ENCODE measurements at places on chromosomes 2 and 18. TPM values are rescaled to one million over a fixed set of nuclear protein-coding genes. Genes with fewer than 3 reads are reported as not detected.

DNA sequence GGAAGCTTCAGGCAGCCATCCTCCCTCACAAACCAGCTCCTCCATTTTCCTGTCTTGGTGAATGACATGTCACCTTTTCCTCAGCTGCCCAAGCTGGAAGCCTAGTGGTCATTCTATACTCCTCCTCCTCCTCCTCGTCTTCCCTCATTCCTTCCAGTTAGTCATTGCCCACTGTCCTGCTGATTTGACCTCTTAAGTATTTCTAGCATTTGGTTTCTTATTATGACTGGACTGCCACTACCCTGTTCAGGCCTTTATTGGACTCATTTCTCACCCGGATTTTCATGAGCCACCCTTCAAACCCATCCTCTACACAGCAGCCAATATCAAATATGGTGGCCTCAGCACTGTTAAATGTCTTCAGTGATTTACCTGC is 21.9 kb upstream of the MGAT5 start:
- no peaks in the 10 kb centered on the region for H3K27me3 ChIP-seq
- no peak overlapping the region for H3K27ac ChIP-seq
- H3K4me3 ChIP-seq = no peak overlapping the region
- H3K36me3 ChIP-seq = no peaks in the 10 kb centered on the region
- no peaks in the 10 kb centered on the region for H3K4me1 ChIP-seq

DNA sequence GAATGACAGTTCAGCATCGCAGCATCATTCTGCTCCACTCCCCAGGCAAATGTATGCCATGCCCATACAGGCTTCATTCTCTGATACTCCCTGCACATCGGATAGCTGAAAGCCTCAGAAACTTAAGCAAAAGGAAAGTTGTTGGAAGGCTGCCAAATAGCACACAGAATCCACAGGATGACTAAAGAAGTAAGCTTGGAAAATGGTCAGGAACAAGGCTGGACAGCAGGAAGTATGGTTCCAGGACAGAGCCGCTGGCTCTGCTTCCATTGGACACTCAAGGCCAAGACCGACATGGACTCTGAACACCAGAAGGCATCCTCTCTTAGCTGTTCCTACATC is 256.5 kb downstream of the CDH20 start:
- H3K36me3 ChIP-seq = no peaks in the 10 kb centered on the region
- no peak overlapping the region for H3K4me3 ChIP-seq
- no peaks in the 10 kb centered on the region for H3K27me3 ChIP-seq
- no peak overlapping the region for H3K27ac ChIP-seq
- peak; percentile 65 for DNase-seq

Gene CCDC178
- total RNA-seq = 0.80 TPM

- H3K4me3 ChIP-seq = no peak overlapping the region
- no peak overlapping the region for H3K27ac ChIP-seq
- H3K4me1 ChIP-seq = peaks cover 13% of the 10 kb centered on the region
- peak; percentile 18 for DNase-seq
- no peaks in the 10 kb centered on the region for H3K36me3 ChIP-seq
Measured at GRCh38 chr2:112255875-112256274, 1.0 kb upstream of the ZC3H8 start.

Gene IGFBP5
- total RNA-seq = not detected

- no peaks in the 10 kb centered on the region for H3K36me3 ChIP-seq
- H3K27ac ChIP-seq = no peak overlapping the region
- no peak overlapping the region for H3K4me3 ChIP-seq
Measured at GRCh38 chr2:211144974-211145665, 588.7 kb downstream of the CPS1 start.

- H3K4me1 ChIP-seq = peaks cover 15% of the 10 kb centered on the region
- no peak for DNase-seq
- H3K4me3 ChIP-seq = no peak overlapping the region
- H3K27me3 ChIP-seq = no peaks in the 10 kb centered on the region
Measured at GRCh38 chr2:96333708-96334107, 1.9 kb upstream of the NCAPH start.

DNA sequence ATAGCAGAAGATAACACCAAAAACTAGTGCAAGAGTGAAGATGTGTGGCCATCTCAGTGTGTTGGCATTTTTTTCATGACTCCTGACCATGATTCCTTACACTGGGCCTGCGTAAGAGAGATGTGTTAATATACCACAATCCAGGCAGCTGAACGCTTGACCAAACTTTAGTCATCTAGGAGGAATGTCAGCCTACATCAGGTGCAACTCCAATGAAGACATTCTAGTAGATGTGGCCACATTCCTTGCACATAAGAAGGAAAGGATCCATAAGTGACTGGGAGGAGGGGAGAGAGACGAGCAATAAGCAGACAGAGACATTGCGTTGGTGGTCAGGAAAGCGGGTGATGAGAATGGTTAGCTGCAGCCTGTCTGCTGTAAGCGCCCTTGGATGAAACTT is 42.6 kb downstream of the CYRIA start:
- H3K27ac ChIP-seq = no peak overlapping the region
- peaks cover 31% of the 10 kb centered on the region for H3K4me1 ChIP-seq
- no peaks in the 10 kb centered on the region for H3K36me3 ChIP-seq
- no peaks in the 10 kb centered on the region for H3K27me3 ChIP-seq

DNA sequence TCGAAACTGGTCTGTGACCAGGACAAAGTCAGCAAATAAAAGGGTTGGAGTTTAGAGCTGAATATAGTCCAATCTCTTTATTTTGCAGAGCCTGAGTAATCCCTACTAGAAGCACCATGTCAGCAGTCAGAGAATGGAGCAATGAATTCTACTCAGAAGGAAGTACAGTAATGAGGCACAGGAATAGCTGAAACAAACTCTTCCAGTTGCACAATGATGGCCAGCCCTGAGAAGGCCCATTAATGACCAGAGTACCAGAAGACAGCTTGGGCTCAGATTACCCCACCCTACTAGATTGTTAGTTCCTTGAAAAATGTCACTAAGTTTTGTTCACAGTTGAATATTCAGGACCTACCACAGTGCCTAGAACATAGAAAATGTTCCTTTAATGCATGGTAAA is 40.3 kb upstream of the SCG2 start:
- H3K4me1 ChIP-seq = no peaks in the 10 kb centered on the region
- H3K4me3 ChIP-seq = no peak overlapping the region
- H3K36me3 ChIP-seq = no peaks in the 10 kb centered on the region
- no peak overlapping the region for H3K27ac ChIP-seq
- DNase-seq = no peak

Gene ZNF2
- 4.2 TPM for total RNA-seq

DNA sequence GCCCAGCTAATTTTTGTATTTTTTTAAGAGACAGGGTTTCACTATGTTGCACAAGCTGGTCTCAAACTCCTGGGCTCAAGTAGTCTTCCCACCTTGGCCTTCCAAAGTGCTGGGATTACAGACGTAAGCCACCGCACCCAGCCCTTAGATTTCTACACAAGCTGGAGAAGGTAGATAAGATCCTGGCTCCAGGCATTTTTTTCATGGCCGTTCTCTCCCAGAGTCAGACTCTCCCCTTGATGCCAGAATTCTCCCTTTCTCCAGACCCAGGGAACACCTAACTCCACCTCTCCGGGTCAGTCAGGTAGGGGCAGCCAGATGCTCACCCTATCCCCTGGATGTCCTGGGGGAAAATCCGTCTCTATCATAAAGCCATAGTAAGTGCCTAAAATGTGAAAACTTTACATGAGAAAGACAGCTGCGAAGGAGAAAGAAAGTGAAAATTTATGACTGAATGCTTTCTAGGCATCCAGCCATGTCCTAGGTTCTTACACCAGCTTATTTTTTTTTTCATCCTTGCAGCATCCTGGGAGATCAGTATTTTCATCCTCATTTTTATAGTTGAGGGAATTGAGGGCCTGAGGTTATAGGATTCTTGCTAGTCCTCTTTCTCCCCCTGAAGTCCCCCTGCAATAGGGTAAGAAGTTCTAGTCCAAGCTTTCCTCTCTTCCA is 16.3 kb downstream of the SIX3 start:
- peaks cover 11% of the 10 kb centered on the region for H3K4me1 ChIP-seq
- no peak overlapping the region for H3K27ac ChIP-seq
- no peaks in the 10 kb centered on the region for H3K36me3 ChIP-seq
- no peak for DNase-seq
- no peak overlapping the region for H3K4me3 ChIP-seq

DNA sequence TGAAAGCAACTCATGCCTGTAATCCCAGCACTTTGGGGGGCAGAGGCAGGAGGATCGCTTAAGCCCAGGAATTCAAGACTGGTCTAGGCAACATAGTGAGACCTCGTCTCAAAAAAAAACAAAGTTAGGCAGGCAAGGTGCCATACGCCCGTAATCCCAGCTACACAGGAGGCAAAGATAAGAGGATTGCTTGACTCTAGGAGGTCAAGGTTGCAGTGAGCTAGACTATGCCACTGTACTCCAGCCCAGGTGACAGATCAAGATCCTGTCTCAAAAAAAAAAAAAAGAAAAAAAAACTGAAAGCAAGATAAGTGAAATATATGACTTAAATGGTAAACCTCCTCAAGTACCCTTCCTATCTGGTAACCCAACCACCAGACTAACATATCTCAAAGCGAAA is 59.8 kb downstream of the USP34 start:
- H3K4me1 ChIP-seq = no peaks in the 10 kb centered on the region
- no peak overlapping the region for H3K4me3 ChIP-seq
- H3K36me3 ChIP-seq = no peaks in the 10 kb centered on the region
- H3K27me3 ChIP-seq = no peaks in the 10 kb centered on the region
- H3K27ac ChIP-seq = no peak overlapping the region

- peaks cover 19% of the 10 kb centered on the region for H3K4me1 ChIP-seq
- H3K36me3 ChIP-seq = no peaks in the 10 kb centered on the region
- no peak overlapping the region for H3K4me3 ChIP-seq
- peaks cover 50% of the 10 kb centered on the region for H3K27me3 ChIP-seq
- peak; percentile 57 for DNase-seq
Measured at GRCh38 chr2:174344716-174345461, 10.1 kb downstream of the SP9 start.

DNA sequence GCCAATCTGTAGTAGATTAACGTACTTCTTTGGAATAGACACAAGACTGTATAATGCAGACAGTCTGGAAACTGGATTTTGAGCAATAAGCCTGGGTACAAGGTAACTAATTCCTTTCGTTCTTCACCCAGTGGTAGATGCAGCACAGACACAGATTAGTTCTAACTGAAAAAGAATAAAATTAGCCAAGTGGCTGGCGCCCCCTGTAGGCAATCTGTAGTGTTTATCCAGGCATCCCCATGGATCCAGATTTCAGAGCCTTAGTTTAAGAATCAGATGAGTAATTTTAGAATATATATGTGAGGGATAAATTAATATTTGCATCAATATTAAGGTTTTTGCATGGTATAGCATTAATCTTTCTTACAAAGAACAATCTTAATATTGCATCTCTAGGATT is 563.9 kb downstream of the DCC start:
- no peak overlapping the region for H3K27ac ChIP-seq
- H3K36me3 ChIP-seq = no peaks in the 10 kb centered on the region
- DNase-seq = no peak
- H3K4me1 ChIP-seq = no peaks in the 10 kb centered on the region

- peaks cover 64% of the 10 kb centered on the region for H3K4me1 ChIP-seq
- DNase-seq = peak; percentile 49
- H3K36me3 ChIP-seq = no peaks in the 10 kb centered on the region
Measured at GRCh38 chr2:237732070-237732469, 66.5 kb upstream of the RBM44 start.

GRCh38 chr2:218262237-218262600 is 1.4 kb downstream of the GPBAR1 start:
- H3K4me1 ChIP-seq = peaks cover 17% of the 10 kb centered on the region
- no peak overlapping the region for H3K27ac ChIP-seq
- H3K4me3 ChIP-seq = no peak overlapping the region
- H3K36me3 ChIP-seq = no peaks in the 10 kb centered on the region
- no peaks in the 10 kb centered on the region for H3K27me3 ChIP-seq

Gene CACNB4
- 0.30 TPM for total RNA-seq

Gene UGT1A4
- total RNA-seq = not detected

Gene ACTR1B
- total RNA-seq = 50.2 TPM

- H3K27me3 ChIP-seq = no peaks in the 10 kb centered on the region
- peaks cover 2% of the 10 kb centered on the region for H3K36me3 ChIP-seq
- H3K4me3 ChIP-seq = no peak overlapping the region
- no peaks in the 10 kb centered on the region for H3K4me1 ChIP-seq
- no peak overlapping the region for H3K27ac ChIP-seq
Measured at GRCh38 chr2:73962798-73963197, 21.9 kb upstream of the TET3 start.

Gene NETO1
- not detected for total RNA-seq

Gene NTSR2
- total RNA-seq = not detected

Gene PLB1
- total RNA-seq = 0.80 TPM

Data from endothelial cell of umbilical vein (primary cell).